ENCODE measurements at places on chromosomes 4 and X.

DNA sequence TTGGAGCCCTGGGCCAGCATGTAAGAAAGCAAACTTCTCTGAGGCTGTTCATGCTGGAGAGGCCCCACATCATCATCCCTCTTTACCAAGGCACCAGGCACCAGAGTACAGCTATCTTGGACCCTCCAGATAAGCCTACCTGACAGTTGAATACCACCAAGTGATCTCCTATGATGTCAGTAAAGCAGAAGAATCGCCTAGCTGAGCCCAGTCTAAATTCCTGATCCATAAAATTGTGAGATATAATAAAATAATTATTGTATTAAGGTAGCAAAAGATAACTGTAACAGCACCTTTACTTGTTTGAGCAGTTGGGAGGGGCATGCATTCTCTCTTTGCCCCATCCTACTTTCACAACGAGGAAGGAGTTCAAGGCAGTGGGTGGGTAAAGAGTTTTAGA, 2.9 kb upstream of the UCP1 start:
- DNase-seq, result no peak

DNA sequence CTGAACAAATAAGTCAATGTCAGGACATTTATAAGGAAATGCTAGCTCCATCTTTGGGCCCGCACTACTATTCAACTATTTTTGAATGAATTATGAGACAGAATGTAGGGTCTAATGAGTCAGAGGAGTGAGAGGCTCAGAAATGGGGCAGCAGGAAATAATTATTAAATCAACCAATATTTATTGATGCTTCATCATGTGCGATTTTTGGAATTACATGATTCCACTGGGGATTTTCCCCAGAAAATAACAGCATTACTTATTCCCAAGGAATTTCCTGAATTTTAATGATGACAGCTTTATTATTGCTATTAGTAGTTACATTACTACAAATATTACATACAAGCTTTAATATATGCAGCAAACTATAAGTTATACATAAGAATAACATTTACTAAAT, 49.3 kb upstream of the PHF8 start:
- DNase-seq, result no peak

- no peak for DNase-seq
Observed at GRCh38 chr4:47744843-47745382, 93.0 kb downstream of the CORIN start.

DNA sequence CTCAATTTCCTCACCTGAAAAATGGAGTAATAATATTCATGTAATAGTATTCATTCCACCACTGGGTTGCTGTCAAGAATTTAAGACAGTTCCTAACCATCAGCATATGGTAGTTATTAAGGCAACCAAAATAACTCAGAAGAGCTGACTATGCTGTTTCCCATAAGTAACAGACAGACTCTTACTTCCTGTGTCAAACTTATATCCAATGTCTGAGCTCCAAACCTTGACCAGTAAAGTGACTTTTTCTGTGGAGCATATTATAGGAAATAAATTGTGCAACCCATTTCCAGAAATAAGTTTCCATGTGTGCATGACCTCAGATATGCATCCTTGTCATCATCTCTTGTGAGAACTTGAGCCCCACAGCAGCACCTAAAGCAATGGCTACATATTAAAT, 78.8 kb downstream of the HADH start:
- DNase-seq, result no peak

GRCh38 chrX:132127743-132128142, at the start of gene FRMD7:
FRMD7 (minus strand) TSS chrX:132128020; CDS start chrX:132127844, 176 bp downstream.
- DNase-seq, result no peak

- no peak for DNase-seq
Observed at GRCh38 chr4:106160560-106160959, 155.4 kb downstream of the TBCK start.

- no peak for DNase-seq
Observed at GRCh38 chrX:32995427-32995826, 215.9 kb downstream of the DMD start.

- no peak for DNase-seq
Observed at GRCh38 chrX:154373340-154374306, 811 bp downstream of the FLNA start.

DNA sequence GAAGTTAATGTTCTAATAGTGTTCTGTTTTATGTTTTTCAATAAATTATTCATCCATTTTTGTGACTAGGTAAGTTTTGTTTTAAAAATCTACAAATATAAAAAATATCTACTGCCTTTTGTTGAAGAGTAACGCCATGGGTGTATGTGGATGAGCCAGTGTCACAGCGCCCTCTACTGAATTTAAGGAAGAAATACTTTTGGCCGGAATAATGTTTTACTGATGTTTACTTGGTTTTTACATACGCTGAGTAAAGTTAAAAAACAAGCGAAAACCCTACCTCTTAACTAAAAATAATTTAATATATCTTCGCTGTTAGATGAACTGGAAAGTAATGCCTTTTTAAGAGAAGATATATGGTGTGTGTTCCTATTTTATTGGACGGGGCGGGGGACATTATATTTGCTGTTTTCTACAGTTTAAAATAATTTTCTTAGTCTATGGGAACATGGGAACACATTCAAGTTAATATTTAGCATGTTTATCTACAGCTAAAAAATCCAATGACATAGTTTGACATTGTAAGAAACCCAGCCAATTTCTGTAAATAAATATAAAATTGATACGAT, 86.1 kb downstream of the CPE start:
- no peak for DNase-seq

- no peak for DNase-seq
Observed at GRCh38 chrX:141642979-141643378, 53.5 kb downstream of the SPANXA2 start.

GRCh38 chr4:53929955-53930798, 134.2 kb downstream of the CHIC2 start:
- no peak for DNase-seq
